Myometrial cell (primary cell): ENCODE measurements at places on chromosomes 4 and X. TPM values are rescaled to one million over a fixed set of nuclear protein-coding genes. Genes with fewer than 3 reads are reported as not detected.

CT45A3 gene
- not detected in 2 replicates for total RNA-seq

GAGE12H gene
- total RNA-seq, result not detected in 2 replicates

PRRG1 gene
- 10.7 and 11.3 TPM in 2 replicates for total RNA-seq

MTM1 gene
- total RNA-seq, result 5.8 and 6.6 TPM in 2 replicates

SORBS2 gene
- total RNA-seq, result 0.18 TPM in 1 of 2 replicates, not detected in the other

MAGEA2B gene
- not detected in 2 replicates for total RNA-seq

NPY2R gene
- not detected in 2 replicates for total RNA-seq

NKAP gene
- 3.2 TPM in 2 replicates for total RNA-seq

FGFR3 gene
- total RNA-seq, result 0.29 and 0.89 TPM in 2 replicates

JAKMIP1 gene
- total RNA-seq, result not detected in 2 replicates
